ENCODE measurements at places on chromosomes 11 and 22.

GRCh38 chr22:33520904-33521780, 399.1 kb downstream of the LARGE1 start:
- DNase-seq: no peak

DNA sequence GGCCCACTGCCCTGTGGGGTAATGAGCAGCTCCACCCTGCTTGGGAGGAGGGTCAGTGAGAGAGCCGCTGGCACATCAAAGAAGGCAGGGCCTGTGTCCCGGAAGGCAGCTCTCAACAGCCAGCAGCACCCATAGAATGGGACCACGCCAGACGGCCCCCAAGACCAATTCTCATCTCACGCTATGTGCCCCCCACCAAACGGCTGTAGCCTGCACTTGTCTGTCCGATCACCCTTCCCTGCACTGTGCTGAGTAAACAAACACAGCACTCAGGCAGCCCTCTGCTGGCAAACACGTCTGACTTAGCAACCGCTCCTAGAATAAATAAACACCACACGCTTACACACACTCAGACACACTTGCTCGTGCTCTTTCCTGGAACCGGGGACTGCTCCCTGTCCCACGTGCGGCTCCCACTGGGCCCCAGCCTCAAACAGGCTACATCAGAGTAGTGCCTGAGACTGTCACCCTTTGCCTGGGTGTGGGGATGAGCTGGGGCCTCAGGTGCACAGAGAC, 53.2 kb upstream of the CDON start:
- DNase-seq: peak; percentile 82

DNA sequence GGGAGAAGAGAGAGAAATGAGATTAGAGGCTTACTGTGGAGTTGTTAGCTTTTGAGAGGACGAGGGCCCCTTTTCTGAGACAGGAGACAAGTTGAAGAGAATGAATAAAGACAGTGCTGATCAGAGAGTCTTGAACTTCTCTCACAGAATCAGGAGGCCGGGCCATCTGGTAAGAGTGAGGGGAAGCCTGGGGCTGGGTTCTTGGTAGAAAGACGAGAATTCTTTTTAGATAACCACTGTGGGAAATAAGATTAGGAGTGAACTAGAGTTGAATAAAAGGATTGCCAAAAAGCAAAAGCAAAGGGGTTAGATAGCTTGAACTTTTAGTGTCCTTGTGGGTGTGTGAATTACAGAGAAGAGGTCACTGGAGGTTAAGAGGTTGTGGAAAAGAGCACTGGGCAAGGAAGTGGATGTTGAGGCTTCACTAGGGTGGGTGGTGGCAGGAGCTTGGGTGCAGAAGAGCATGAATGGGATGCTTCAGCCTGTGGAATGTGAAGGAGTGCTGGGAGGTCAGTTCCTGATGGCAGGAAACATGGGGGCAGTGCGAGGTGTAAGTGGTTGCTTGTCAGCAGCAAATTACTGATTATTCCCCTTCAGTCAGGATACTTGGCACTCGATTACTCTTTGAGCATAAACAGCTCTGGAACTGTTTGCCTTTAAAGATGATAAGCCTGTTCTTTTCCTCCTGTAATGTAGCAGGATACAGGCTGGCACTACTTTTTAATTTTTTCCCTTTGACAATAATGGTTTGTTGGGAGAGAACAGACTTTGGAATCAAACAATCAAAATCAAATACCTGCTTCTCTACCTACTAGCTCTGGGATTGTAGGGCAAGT, 98.3 kb downstream of the ARHGAP42 start:
- DNase-seq: no peak

- peak; percentile 77 for DNase-seq
Observed at GRCh38 chr11:66579017-66579606, 10.7 kb upstream of the CTSF start.

DNA sequence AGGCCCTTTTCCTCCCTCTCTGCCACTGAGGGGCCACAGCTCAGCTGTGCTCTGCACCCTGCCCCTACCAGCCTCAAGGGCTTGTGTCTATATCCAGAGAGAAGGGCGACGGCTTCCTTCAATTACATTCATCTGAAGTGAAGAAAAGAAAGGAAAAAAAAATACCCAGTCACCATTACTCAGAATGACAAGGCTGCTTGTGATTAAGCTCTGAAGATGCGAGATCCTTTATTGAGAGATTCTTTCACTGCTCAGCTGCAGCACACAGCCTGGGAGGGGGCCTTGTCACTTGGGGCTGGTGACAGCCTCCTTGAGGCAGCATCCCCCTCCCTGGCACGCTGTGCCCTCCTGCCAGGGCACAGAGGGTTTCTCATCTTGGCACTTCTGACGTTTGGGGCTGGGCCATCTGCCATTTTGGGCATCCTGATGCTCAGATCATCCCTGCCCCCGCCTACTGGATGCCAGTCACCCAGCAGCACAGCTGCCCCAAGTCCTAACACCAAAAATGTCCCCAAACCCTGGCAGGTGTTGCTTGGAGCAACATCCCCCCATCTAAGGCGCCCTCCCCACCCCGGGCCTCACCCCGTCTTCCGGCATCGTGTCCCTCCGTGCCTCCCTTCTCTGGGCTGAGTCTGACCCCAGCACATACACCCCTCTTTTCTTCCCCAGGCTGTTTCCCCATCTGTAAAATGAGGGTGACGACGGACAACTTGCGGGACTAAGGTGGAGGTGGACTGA, 1394.7 kb downstream of the BRD1 start:
- DNase-seq: no peak

GRCh38 chr11:130886704-130887103, 29.6 kb downstream of the SNX19 start:
- DNase-seq: no peak

DNA sequence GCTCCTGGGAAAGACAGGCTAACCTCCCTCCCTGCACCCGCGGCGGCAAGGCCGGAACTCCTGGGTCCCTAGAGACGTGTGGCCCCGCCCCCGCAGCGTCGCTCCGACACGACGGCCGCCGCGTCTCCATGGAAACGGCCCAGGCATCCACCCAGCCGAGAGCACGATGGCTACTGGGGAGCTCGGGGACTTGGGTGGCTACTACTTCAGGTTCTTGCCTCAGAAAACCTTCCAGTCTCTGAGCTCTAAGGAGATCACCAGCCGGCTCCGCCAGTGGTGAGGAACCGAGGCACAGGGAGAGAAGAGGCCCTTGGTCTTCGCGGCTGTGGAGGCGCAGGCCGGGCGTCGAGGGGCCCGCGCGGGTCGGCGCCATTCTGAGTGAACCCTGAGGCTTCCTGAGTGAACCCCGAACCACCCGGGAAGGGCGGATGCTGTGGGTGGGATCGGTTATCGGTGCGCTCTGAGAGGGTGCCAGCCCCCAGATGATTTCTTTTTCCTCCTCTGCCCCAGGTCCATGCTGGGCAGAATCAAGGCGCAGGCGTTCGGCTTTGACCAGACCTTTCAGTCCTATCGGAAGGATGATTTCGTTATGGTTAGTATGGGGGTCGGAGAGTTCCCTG, at the start of gene CFAP300:
CFAP300 (plus strand) TSS at position 133 of the 620 bp plus-strand sequence; CDS start at position 167, 34 bp downstream.
- no peak for DNase-seq

DNA sequence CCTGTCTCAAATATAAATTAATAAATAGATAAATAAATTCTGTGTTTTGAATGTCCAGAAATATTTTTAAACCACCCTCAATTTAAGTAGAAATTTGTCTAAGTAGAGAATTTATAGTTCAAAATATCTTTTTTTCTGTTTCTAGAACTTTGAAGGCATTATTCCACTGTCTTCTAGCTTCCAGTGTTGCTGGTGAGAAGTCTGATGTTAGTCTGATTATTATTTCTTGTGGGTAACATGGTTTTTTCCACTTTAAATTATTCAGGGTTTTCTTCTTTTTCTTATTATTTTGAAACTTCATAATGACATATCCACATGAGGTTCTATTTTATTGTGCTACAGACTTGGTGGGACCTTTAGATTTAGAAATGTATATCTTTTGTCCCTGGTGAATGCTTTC, 46.4 kb upstream of the HEPHL1 start:
- no peak for DNase-seq

DNA sequence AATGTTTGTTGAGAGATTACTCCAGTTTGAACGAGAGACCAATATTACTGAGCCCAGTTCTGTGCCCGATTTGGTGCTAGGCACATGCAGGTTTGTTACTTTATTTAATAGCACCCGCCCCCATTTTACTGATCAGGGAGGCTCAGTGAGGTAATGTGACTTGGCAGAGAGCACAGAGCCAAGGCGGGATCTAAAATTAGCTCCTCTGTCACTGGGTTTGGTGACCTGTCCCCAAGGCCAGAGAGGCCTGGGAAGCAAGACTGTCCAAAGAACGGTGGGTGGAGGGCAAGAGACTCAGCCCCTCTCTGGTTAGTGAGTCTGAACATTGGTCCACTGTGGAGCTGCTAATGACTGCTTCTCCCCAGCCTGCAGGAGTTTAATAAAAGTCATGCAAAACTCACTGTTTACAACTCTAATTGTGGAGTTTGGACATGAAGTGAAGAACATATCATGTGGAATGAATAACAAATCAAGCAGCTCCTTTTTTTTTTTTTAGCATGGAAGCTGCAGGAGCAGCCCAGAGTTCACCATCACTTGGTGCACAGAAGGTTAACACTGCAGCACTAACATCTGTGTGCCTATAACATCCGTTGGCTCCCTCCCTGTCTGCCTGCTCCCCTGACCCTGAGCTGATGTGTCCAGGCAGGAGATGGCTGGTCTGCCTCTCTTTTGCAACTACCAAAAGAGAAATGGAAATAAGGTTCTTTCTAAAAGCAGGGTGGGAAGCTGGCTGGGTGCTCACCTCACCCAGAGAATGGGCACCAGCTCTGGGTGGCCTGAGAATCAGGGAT, 39.0 kb downstream of the CSNK2A3 start:
- no peak for DNase-seq

GRCh38 chr11:119889728-119890280, 160.8 kb upstream of the NECTIN1 start:
- no peak for DNase-seq

- DNase-seq: no peak
Observed at GRCh38 chr11:18321578-18321968, 367 bp downstream of the HPS5 start.

- peak; percentile 23 for DNase-seq
Observed at GRCh38 chr22:23823331-23823791, 15.4 kb downstream of the DERL3 start.

DNA sequence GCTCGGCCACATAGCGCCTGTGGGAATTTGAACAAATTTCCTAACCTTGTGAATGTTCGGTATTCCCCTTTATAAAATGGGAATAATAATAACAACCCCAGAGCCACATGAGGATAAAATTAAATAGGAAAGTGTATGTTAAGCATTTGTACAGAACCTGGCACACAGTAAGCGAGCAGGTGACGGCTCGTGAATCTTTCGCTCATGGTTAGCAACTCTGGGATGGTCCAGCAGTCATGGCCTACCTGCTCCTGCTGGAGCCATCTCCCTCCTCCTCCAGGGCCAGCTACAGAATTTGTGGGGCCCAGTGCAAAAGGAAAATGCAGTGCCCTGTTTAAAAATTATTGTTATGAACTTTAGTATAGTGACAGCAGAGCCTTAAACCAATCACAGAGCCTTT, 88.5 kb upstream of the CSNK2A3 start:
- DNase-seq: no peak

DNA sequence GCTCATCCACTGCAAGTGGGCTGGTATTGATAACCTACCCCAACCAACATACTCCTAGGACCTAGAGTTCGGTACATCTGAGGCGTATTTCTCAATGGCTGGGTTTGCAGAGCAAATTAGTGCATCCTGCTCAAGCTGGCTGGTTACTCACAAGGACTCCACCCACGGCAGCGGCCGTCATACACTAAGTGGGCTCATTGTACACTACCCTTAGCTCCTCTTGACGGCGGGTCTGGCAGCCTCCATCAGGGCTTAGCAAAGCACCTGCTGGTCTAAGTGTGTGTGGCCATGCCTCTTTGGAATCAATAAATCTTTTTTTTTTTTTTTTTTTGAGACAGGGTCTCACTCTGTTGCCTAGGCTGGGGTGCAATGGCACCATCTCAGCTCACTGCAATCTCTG, 20.2 kb upstream of the KCNJ11 start:
- DNase-seq: no peak

DNA sequence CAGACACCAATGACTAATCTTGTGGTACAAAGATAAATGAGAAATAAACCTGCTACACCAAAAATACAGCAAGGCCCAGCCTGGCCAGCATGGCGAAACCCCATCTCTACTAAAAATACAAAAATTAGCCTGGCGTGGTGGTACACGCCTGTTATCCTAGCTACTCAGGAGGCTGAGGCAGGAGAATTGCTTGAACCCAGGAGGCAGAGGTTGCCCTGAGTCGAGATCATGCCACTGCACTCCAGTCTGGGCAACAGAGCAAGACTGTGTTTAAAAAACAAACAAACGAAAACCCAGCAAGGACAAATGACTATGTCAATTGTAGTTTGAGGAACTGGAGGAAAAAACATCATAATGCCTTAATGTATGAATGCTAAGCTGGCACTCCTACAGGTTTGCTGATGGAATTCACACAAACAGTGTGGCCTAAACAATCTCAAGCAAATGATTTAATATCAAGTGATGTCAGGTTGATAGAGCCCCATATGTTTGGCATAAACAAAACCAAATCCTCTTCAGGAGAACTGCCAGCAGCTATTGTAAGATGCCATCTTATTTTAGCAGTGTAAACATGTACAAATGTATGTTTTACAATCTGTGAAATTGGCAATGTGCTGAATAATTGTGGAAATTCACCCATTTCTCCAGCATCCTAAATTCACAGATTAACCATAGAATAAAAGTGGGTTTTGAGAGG, 20.0 kb downstream of the MMP7 start:
- DNase-seq: no peak

- DNase-seq: no peak
Observed at GRCh38 chr11:29231991-29232390, 784.8 kb downstream of the KCNA4 start.

- no peak for DNase-seq
Observed at GRCh38 chr11:11456866-11457265, 103.8 kb upstream of the CSNK2A3 start.

DNA sequence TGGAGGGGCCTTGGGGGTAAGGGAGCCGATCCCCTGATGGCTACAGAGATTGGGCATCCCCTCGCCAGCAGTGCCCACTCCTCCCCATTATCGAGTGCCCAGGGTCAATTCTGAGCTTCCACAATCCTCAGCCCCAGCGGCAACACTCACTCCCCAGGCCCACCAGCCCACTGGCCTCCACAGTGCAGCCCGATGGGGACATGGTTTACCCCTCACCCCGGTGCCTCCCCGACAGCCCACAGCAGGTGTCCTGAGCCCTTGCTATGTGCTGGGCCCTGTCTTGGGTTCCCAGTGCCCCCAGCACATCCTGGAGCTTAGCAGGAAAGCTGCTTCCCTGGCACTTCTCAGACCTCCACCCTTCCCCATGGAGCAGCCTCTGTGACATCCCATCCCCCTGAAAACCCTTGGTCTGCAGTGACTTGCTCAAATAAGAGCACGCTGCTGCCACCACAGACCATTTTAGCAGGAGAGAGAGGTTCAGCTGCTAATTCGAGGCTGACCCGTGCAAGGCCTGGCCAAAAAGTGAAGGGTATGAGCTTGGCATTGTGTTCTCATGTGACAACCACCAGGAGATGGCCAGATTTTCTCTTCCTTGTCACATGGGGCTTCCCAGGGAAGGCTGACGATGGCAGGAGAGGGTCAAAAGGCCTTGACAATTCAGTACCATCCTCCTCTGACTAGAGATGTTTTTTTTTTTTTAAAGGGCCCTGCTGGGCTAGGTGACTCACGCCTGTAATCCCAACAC, 23.6 kb downstream of the KCNJ4 start:
- no peak for DNase-seq

GRCh38 chr11:117199053-117199915, at the start of gene TAGLN:
Gene TAGLN, plus strand, starts transcription at chr11:117199370. Its CDS starts 3,644 bp downstream, at chr11:117203014.
- no peak for DNase-seq

- no peak for DNase-seq
Observed at GRCh38 chr11:123301696-123302400, 106.8 kb upstream of the CLMP start.

- DNase-seq: no peak
Observed at GRCh38 chr11:62687508-62688396, 1.6 kb downstream of the LRRN4CL start.

- DNase-seq: no peak
Observed at GRCh38 chr22:42924436-42924835, 67.4 kb upstream of the ARFGAP3 start.
